Caki2 (cell line): ENCODE measurements at places on chromosomes 13 and 19.

DNA sequence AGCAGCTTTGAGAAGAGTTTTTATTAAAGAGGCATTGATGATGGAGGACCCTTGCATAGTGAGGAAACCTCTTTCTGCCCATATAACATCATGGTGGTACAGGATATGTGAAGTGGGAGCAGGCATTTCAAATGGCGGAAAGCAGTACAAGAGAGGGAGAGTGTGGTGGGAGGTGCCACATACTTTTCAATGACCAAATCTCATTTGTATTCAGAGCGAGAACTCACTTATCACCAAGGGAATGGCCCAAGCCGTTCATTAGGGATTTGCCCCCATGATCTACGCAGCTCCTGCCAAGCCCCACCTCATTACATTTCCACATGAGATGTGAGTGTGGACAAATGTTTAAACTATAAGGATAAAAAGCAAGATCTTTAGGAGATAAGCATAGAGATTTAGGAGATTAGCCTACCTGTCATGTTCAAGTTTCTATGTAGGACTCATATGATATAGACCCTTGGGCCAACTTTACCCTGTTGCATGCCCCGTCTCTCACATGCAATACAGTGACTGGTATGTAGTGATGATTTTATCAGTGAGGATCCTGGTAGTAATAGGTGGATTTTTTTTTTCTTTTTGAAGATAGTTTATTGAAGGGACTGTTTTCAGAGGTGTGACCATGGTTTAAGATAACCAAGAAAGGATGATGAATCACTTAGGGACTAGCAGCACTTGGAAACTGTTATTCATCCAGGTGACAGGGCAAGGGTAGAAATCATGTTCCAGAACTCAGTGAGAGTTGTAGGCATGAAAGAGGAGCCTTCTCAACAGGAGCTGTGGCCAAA lies 38.3 kb downstream of the DNAJC15 start:
- no peak for DNase-seq

DNA sequence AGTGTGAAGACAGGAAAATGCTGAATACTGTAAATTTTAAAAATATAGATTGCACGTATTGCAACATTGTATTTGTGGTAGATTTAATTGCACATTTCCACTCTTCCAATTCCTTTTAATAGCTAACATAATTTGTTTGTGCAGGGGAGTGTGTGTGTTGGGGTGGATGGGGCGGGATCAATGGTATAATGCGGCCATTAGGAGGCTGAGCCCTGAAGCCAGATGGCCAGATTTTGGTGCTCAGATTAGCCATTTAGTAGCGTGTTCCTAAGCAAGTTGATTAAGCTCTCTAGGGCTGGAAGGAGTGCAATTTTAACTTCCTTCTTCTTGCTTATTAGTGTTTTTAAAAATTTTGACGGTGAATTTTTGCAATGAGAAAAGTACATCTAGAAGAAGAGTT lies 5.8 kb downstream of the OXGR1 start:
- no peak for DNase-seq

DNA sequence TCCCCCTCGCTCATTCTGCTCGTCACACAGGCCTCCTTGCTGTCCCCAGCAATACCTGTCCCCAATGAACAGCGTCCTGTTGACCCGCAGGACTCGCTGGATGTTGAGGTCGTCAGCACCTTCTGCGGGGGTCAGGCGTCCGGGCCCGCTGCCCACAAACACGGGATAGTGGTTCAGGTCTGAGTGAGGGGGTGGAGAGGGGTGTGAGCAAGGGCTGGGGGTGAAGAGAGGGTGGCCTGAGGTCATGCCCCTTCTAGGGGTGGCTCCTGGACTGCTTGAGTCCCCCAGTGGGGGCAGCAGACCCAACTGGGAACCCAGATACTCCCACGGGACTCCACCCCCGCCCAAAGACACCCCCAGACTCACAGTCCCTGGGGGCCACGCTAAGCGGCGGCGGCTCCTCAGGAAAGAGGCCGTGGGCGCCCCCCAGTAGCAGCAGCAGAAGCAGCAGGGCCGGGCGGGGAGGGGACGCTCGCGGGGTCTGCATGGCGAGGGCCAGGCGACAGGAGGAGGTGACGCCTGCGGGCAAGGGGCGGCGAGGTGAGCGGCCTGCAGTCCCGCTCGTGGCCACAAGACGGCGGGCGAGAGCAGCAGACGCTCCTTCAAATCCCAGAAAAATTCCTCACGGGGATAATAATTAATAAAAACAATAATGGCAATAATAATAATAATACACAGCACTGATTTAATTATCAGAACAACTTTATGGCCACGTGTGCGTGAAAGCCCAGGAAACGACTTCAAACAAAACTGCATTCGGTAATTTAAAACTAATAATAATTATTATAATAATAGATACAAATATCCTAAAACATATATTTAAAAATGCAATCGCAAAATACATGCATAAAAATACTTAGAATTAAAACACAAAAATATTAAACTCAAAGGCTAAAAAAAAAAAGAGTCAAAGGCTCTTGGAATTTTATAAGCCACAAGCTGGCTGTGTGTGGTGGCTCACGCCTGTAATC lies 1.2 kb downstream of the SEMA6B start:
- DNase-seq: no peak

DNA sequence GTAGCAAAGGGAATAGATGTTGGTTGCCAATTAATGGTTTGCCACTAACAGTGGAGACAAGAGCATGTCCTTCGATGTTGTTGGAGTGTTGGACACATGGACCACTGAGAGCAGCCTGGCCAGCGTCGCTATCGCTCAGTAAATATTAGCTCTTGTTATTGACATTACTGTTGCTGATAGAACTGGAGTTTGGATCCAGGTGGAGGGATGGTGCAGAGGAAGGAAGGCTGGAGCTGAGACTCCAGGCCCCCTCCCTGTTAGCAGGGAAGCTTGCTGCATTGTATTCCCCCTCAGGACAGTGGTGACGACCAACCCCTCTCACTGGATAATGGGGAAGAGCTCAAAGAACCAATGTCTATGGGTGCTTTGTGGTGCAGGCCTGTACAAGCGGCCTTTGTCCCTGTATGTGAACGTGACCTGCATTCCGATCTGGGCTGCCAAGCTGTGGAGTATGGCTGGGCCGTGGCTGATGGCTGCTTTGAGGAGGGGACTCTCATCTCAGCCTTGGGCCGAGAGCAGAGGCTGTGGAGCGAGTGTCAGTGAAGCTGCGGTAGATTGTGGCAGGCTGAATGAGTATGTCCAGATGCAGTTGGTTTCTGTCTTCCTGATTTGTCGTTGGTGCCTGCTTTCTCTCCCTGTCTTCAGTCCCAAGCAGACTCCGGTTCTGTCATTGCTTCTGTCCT lies 7.0 kb downstream of the CLASRP start:
- DNase-seq: no peak
